Kidney (tissue), 22 donors: ENCODE measurements at places on chromosomes 3 and 15. TPM values are rescaled to one million over a fixed set of nuclear protein-coding genes. Genes with fewer than 3 reads are reported as not detected.

- DNase-seq, result no peak
These were observed 17.6 kb downstream of the EFCC1 start for GRCh38 chr3:129018751-129019150.

DNA sequence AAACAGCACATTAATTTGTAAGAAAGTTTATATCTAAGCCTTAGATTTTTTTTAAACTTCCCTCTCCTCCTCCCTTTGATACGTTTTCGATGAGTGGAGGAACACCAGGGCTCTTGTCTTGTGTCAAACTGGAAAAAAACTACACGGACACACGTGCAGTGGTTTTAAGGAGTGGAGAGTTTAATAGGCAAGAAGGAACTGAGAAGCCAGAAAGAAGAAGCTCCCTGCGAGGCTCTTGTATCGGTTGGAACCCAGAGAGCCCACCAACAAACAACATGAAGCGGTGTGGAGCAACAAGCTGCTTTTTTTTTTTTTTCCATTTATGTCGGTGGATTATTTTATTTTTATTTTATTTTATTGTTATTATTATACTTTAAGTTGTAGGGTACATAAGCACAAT is 18.6 kb downstream of the NDUFB4 start:
- no peak for DNase-seq

- DNase-seq, result no peak
These were observed 3.7 kb downstream of the KPNA1 start for GRCh38 chr3:122510878-122511535.

DNA sequence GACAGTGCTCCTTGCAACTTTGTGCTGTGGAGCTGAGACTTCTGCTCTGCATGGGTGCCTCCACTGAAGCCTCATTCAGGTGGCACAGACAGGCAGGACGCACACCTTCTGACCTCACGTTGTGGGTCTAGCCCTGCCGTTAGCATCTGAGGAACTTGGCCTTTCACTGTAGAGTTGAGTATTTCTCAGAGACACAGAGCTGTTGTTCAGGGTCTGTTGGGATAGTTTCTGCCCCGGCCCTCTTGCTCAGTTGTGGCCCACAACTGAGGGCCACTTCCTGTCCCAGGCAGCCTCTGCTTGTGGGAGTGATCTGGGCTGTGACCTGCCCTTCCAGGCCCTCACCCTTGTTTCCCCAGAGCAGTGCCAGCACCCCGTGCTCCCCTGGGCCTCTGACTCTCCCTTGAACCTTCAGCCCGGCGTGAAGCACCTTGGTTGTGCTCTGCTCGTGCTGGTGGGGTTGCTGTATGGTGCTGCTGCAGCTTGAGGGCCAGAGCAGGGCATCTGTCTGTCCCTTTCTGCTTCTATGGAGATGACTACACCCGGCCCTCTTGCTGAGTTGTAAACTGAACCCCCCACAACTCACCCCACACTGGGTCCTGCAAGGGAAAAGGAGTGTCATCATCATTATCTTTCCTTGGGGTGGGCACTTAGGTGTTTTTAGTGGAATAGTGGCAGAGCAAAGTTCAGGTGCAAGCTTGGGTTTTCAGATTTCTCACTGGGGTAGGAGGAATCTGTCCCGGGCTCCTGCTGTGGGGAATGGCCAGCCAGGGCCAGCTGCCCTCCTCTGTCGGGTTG is 11.7 kb downstream of the BAHD1 start:
- DNase-seq, result no peak

GRCh38 chr15:47405365-47406162 is 311.7 kb upstream of the SEMA6D start:
- no peak for DNase-seq

MFGE8 gene
- 184 TPM for total RNA-seq

KLHL6 gene
- 9.8 TPM for total RNA-seq
